Progenitor cell of endocrine pancreas (in vitro differentiated cells): ENCODE measurements at places on chromosomes 12 and 14.

DNA sequence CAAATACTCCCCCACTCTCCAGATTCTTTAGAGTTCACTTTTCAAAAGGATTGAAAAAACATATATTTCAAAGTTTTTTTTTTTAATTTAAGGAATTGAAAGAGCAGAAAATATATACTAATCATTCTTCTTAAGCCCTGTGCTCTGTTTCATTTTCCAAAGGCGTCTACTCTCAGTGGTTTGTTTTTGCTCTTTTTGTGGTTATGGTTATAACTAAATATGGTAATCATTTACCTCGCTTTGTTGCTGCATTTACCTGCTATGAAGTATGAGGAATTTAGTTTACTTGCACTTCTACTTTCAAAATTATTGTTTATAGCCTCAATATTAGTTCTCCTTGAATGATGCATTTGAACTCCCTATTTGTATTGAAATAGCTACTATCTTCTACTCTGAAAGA is 55.9 kb upstream of the LRRK2 start:
- DNase-seq, result no peak

DNA sequence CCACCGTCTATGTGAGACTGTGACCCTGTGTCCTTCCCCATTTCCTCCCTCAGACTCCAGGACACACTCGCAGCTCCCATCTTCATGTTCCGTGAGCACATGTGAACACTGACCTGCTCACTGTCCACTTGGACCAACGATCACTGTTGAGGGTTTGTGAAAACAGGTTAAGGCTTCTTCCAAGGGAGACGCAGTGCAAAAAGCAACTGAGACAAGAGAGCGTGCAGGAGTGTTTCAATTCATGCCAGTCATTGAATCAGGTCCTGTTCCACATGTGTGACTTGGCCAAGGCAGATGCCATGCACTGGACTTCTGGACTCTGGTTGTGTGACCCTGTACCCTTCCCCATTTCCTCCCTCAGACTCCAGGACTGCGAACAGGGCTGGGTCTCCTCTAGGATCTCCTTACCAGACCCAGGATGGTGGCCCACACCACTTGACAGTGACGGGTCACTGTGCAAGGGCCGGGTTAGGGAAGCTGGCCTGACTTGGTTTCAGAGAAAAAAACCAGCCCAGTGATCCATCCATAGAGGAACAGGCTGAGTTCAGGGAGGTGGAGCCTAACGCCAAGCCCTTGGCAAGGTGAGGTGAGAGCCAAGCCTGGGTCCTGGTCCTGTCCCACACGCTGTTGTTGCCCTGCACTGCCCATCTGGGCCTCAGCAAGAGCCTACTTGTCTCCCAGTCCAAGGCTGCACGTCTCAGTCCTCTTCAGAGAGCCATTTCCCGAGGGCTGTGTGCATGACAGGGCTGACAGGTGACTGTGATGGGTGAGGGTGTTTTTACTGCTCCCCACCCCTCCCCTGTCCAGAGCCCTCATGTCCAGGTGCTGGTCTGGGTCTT is 5.7 kb upstream of the KRT5 start:
- no peak for DNase-seq

GRCh38 chr14:89767861-89768268 is 186.7 kb downstream of the EFCAB11 start:
- no peak for DNase-seq

GRCh38 chr12:47722941-47723631 is 2.2 kb downstream of the ENDOU start:
- no peak for DNase-seq

DNA sequence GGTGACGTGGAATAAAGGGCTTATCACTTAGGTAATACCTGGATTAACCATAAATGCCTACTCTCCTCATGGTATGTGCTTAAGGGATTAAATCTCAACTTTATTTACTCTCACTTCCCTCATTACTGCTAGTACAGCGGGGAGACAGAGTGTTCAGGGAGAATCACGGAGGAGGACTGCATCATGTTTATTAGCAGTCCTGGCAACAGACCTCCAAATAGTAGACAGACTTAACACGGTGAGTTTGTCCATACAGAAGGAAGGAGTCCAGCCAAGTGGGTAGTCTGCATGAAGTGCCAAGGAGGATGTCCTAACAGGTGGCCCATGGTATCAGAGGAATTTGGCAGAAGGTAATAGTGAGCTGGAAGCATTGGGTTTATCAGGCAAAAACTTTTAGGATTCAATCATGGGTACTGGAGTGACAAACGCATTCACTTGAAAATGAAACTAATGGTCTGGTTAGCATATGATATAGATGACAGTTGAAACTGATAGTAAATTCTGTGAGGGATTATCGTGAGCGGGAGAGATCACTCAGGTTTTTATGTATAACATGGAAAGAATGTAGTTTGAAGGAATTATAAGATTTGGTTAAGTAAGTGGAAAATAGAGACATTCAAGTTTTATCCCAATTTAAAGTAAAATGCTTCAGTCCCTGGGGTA is 471.8 kb downstream of the TMEM117 start:
- DNase-seq, result no peak

- DNase-seq, result no peak
Observed at GRCh38 chr14:33307691-33308251, 369.1 kb downstream of the NPAS3 start.

- DNase-seq, result peak; percentile 85
Observed at GRCh38 chr12:130041983-130042812, 120.1 kb upstream of the FZD10 start.

- no peak for DNase-seq
Observed at GRCh38 chr14:64856529-64857445, 22.9 kb downstream of the SPTB start.

DNA sequence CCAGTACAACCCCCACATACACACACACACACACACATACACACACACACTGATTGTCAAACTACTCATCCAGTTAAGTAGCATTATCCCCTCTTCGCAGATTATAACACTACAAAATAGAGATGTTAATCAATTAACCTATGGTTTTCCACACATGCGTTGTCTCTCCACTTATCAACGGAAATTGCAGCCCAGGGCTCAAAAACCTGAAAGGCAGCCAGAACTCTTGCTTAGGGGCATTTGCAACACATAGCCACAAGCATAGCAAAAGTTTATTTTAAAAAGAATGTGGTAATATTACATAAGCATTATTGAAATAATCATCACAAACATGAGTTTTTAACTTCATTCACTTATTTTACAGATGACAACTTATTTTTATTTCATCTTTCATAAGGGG is 265.8 kb downstream of the SLC16A7 start:
- no peak for DNase-seq

GRCh38 chr14:21191261-21191808 is 35.5 kb upstream of the OR5AU1 start:
- no peak for DNase-seq

- DNase-seq, result no peak
Observed at GRCh38 chr12:108722992-108723766, 8.1 kb downstream of the CORO1C start.

- no peak for DNase-seq
Observed at GRCh38 chr12:3389986-3390385, 101.0 kb upstream of the PRMT8 start.

DNA sequence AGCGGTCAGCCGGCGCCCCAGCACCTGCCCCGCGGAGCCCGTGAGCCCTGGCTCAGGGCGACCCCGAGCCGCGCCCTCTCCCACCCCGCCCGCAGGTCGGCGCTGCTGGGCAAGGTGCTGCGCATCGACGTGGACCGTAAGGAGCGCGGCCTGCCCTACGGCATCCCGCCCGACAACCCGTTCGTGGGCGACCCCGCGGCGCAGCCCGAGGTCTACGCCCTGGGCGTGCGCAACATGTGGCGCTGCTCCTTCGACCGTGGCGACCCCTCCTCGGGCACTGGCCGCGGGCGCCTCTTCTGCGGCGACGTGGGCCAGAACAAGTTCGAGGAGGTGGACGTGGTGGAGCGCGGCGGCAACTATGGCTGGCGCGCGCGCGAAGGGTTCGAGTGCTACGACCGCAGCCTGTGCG is 14.4 kb downstream of the HHIPL1 start:
- no peak for DNase-seq

DNA sequence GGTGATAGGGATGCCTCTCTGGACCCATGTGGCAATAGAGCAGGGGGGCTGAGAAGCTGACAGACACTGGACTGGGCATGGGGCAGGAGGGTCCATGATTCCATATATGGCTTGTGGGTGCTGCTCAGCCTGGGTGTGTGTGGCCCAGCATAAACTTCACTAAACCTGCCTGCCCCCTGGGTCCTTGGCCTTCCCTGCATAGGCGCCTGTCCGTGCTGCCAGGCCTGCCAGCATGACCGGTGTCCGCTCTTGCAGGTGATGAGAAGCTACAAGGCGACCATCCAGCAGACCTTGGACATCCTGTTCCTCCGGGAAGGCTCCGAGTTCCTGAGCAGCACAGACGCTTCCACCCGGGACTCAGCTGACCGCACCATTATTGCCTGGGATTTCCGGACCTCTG is 61.6 kb downstream of the BEGAIN start:
- DNase-seq, result no peak

DNA sequence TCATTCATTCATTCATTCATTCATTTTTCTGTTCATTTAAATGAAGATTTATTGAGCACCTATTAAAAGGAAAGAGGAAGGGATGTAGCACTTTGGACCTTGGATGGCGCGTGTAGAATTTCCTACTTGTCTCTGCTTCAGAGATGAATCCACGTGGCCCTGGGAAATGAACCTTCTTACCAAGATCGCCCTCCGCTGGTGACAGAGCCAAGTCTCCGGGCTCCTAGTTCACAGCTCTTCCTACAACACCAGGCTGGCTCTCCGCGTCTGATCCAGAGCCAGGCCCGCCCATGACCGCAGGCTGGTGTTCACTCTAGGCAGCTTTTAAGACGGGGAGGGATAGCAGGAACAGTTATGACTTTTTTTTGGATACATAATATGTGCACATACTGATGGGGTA is 70.9 kb upstream of the PIWIL1 start:
- DNase-seq, result no peak

- DNase-seq, result no peak
Observed at GRCh38 chr12:5713599-5714081, 231.4 kb downstream of the ANO2 start.

DNA sequence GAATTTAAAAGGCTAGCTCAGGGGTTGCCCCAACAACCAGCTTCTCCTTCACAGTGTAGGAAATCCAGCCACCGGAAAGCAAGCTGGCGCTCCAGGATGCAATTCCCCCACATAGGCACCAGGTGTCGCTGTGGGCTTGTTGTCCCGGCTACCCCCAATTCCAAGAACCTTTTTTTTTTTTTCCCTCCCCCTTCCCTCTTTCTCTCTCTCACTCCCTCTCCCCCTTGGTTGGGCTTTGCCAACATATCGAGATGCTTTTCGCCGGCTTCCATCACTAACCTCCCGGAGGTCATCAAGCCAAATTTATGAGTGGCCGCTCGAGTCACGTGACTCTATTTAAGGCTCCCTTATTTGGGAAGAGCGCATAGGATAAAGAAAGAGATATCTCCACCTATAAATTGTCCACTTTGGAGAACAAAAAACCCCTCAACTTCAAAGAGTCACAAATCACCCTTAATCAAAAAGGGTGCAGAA is at the start of gene HOXC5:
Gene HOXC5, plus strand, starts transcription at position 424 of the 474 bp plus-strand sequence. CDS start 73 bp downstream, outside the sequence.
- DNase-seq, result peak; percentile 85

DNA sequence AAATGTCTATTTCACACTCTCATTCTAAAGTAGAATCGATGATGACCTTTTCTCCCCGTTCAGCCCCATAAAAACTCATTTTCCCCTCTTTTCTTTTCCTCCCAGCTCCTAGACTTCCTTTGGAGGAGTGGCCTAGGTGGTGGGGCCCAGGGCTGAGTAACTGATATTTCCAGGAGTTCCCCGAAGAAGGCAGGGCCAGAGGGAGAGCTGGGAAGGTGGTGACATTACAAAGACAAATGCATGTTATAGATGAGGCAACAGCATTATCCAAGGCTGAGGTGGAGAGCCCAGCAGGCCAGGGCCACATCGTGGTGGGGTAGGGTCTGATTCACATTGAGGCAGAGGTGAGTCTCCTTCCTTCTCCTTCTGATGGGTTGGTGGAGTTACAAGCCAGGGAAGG is 22.2 kb upstream of the HDAC7 start:
- no peak for DNase-seq

DNA sequence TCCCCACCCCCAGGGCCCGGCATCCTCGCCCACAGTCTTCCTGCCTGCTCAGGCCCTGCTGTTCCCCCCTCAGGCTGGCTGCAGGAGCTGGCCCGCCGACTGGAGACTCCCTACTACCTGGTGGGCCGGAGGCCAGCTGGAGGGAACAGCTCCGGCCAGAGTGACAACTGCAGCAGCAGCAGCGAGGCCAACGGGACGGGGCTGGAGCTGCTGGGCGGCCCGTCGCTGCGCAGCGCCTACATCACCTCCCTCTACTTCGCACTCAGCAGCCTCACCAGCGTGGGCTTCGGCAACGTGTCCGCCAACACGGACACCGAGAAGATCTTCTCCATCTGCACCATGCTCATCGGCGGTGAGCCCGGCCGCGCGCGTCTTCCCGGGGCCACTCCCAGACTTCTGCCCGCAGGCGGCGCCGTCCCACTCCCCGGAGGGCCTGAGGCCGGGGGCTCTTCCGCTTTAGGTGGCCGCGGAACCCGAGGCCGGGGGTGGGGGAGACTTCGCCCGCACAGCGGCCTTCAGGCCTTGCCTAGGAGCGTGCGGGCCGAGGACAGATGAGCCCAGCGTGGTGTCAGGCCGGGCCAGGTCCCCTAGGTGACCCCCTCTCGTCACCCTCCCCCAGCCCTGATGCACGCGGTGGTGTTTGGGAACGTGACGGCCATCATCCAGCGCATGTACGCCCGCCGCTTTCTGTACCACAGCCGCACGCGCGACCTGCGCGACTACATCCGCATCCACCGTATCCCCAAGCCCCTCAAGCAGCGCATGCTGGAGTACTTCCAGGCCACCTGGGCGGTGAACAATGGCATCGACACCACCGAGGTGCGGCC is 10.2 kb downstream of the KCNH3 start:
- no peak for DNase-seq

- no peak for DNase-seq
Observed at GRCh38 chr12:12715459-12716150, 1.6 kb upstream of the CDKN1B start.

GRCh38 chr12:14442221-14442881 is 76.9 kb downstream of the ATF7IP start:
- DNase-seq, result no peak

DNA sequence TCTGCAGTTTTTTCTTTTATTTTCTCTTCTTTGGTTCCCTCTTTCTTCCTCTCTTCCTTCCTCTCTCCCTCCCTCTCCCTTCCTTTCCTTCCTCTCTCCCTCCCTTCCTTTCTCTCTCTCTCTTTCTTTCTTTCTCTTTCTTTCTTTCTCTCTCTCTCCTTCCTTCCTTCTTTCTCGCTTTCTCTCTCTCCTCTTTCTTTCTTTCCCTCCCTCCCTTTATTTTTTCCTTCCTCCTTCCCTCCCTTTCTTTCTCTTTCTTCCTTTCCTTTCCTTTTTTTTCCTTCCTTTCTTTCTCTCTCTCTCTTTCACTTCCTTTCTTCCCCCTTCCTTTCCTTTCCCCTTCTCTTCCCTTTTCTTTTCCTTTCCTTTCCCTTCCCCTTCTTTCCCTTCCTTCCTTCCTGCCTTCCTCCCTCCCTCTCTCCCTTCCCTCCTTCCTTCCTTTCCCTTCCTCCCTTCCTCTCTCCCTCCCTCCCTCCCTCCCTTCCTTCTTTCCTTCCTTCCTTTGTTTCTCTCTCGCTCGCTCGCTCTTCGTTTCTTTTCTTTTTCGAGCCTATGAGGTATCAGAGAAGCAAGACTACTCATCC is 13.7 kb downstream of the CFAP54 start:
- no peak for DNase-seq
